Left cardiac atrium (tissue), 4 donors: ENCODE measurements at places on chromosomes 16 and 17.

DNA sequence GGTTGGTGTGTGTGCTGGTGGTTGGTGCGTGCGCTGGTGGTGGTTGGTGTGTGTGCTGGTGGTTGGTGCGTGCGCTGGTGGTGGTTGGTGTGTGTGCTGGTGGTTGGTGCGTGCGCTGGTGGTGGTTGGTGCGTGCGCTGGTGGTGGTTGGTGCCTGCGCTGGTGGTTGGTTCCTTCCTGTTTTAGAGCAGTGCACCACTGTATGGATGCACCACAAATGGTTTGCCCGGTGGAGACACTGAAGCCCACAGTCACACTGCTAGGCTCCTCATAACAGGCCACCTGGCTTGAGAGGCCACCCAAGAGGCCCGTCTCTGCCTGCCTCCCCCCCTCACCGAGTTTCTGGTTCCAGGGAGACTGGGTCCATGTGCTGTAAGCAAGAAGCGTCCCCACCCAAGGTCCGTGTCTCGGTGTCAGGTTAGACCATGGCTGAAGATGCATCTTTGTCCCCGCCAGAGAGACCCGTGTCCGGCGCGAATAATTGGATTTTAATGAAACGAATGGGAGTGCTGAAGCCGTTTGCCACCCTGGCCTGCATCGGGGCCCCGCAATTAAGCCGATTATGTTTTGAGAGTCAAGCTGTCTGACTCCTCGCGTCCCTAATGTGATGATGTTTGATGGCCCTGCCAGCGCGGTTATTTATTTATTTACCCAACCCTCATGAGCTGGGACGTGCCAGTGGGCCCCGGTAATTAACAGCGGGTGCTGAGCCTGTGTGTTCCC, 161.3 kb upstream of the GSE1 start:
- no peak for DNase-seq

DNA sequence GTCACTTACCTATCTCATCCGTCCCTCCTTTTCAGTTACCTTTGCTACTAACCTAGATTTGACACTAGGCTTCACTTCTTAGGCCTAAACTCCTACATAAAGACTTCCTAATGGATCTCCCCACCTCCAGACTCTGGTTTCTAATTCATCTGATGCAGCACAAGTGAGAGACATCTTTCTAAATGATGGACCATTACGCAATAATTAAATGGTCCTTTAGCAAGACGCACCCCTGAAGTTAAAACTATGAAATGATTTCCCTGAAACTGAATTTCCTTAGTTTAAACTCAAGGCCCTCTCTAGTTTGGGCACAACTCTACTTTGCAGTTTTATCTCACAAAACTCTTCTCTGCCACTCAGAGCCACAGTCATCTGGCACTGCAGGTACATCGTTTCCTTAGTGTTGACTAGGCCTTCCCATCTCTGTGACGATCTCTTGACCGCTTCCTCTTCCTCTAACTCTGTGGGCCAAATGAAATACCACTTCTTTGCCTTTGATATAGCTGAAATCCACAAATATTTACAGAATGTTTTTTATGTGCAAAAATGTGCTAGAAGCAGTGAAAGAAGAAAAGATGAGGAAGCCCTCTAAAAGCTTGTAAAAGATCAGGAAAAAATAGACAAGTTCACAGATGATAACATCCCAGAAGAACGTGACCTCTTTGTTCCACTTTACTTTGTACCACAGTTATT, 3.3 kb downstream of the SYNRG start:
- no peak for DNase-seq

GRCh38 chr17:2560658-2561057, 32.8 kb upstream of the PAFAH1B1 start:
- no peak for DNase-seq

GRCh38 chr17:56756536-56756935, 77.2 kb downstream of the C17orf67 start:
- no peak for DNase-seq

DNA sequence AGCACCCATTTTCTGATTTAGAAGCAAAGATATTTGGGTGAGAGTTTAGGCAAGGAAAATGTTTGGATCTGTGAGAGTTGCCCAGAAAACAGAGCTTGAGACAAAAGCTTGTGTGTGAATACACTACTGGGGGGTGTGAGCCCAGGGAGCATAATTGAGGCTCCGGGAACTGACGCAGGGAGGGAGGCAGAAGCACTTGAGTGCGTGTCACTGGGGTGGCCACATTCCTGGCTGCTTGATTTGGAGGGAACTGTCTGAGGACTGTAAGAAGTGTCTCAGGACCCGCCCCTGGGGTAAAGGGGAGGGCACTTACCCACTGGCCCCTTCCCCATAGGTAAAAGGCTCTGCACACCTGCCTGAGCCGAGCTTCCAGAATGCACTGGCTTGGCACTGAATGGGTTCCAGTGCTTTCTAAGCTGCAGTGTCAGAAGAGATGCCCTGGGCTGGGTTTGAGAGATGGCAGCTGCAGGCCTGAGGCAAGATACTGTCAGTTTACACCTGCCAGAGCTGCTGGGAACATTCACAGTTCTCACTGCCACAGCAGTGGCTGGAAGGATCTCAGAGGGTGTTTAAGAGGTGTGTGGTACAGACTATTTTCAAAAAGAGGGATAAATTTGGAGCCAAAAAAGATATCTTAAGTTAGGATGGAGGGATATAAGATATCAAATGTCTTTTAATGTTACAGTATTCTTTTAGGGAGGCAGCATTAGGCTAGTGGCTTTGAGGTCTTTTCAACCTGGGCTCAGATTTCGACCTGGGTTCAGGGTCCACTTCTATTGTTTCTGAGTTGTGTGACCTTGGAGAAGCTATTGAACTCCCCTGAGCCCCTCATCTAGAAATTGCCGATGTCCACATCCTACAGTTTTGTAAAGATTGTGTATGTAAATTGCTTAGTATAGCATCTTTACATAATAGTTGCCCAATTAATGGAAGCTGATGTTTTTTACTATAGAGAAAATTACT, 6.9 kb upstream of the TEX2 start:
- DNase-seq: peak; percentile 43

GRCh38 chr16:1461146-1461545, 13.7 kb downstream of the CLCN7 start:
- no peak for DNase-seq

- DNase-seq: no peak
Observed at GRCh38 chr17:57855391-57856035, 5.7 kb upstream of the MRPS23 start.

- no peak for DNase-seq
Observed at GRCh38 chr16:15739950-15740349, 89.9 kb downstream of the NDE1 start.

DNA sequence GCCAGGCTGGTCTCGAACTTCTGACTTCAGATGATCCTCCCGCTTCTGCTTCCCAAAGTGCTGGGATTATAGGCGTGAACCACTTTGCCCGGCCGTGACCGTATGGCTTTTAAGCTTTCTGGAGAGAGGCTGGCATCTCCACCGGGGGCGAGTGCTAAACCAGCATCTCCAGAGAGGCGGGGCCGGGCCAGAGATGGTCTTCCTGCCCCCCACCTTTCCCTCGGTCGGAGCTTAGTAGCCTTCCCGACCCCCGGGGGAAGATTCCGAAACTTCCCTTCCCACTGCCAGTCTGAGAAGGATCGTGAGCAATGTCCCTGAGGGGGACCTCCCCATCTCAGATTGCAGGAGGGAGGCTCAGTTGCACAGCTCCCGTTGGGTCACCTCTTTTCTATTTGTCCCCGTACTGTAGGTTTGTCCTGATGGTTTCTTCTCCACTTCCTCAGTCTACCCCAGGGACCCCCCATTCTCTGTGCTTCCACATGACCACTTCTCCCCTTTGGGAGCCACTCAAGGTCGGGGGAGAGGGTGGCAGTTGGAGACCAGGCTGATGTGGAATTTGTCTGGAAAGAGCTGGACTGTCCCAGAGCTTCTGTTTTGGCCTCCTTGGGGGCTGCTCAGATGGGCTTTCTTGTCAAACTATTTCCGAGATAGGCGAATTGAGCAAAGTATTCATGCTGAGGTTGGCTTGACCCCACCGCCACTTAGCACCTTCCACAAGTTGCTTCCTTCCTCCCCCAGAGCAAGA, 18.2 kb downstream of the IGF2BP1 start:
- DNase-seq: no peak

DNA sequence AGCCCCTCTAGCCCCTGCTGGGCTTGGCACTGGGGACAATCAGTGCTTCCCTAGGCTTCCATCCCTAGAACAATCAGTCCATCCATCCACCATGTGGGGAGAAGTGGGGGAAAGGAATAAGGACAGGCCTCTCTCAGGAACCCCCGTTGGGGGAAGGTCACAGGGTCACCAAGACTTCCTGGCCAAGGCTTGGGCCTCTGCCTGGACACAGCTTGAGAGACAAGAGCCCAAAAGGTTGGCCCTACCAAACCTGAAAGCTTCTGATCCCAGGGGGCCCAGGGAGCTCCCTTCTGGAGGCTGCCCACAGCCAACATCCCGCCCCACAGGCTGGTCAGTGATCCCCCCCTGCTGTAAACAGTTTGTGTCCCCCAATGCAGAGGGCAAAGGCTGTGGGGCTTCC, 16.2 kb upstream of the MTMR4 start:
- no peak for DNase-seq

- DNase-seq: no peak
Observed at GRCh38 chr17:4576729-4577322, 7.5 kb upstream of the SMTNL2 start.

DNA sequence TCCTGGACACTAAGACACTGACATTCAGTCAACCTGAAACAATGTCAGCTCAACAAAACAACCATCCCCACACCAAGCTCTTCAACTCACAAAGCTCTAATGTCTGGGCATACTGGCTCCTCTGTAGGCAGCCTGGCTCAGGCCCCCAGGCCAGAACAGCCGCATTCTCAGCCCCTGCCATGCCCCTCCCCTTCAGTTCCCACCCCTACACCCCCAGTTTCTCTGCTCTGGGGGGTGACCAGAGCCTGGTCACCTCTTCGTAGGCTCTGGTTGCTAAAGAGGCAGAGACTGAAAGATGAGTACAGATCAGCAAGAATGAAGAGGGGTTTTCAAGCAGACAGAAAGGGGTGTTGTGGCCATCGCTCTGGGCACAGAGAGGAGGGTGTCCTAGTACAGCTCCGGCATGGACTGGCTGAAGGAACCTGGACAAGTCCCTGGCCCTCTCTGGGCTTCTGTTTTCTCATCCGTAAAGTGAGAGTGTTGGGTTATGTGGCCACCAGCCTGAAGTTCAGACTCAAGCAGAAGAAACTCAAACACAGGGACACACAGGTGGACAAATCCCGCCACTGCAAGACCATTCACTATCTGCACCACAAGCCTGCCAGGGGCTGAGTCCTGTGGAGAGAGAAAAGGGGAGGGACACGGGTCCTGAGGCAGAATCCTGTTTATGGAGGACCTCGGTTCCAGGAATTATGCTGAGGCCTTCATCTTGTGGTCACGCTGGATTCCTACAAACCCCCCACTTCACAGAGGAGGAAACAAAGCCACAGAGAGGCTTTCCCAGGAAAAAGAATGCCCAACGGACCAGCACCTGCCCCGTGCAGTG, 987 bp upstream of the SLC4A1 start:
- DNase-seq: no peak

DNA sequence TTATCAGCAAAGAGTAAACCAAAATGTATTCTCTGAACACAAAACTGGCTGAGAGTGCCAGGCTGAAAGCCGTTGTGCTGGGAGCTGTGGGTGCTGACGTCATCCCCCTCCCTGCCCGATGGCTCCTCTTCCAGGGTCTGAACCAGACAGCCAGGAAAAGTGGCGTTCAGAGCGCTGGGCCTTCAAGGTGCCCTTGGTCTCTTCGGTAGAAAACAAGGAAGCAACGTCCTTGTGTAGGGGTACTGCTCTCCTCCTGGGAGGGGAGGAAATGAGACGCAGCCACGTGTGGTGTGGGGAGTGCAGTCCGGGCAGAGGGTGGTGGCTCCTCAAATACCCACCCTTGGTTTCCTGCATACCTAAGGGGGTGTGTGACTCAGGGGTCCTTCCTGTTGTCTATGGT, 394.7 kb downstream of the SEC14L1 start:
- DNase-seq: peak; percentile 63

DNA sequence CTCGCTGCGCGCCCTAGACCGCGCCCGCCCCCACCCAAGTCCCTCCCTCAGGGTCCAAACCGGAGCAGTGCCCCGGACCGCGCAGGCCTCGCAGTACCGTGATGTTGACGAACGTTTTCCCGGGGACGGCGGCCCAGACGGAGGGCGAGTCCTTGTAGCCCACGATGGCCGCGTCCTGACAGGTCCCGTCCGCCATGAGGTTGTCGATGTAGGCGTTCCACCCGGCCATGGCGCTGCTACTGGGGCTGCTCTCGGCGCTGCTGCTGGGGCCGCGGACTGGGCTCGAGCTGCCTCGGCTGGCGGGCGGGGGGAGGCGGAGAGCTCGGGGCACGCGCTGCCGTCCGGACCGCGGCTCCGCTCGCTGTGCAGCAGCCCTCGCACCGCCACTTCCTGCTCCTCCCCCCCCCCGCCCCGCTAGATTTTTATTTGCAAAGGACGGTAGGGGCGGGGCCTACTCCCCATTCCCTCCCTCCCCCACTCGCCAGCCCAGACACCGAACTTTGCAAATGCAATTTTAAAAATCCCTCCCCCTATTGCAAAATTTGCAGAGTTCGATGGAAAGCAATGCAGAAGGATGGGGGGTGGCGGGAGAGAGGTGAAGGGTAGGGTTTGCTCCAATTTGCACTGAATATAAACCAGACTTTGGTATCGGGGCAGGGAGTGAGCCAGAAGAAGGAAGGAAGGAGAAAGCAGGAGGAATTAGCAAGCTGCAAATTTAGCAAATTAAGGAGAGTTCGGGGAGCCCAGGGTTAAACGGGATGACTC, at the start of gene PFN1:
PFN1 (minus strand) TSS at position 365 of the 765 bp plus-strand sequence; CDS start at position 229, 136 bp downstream.
- peak; percentile 91 for DNase-seq

DNA sequence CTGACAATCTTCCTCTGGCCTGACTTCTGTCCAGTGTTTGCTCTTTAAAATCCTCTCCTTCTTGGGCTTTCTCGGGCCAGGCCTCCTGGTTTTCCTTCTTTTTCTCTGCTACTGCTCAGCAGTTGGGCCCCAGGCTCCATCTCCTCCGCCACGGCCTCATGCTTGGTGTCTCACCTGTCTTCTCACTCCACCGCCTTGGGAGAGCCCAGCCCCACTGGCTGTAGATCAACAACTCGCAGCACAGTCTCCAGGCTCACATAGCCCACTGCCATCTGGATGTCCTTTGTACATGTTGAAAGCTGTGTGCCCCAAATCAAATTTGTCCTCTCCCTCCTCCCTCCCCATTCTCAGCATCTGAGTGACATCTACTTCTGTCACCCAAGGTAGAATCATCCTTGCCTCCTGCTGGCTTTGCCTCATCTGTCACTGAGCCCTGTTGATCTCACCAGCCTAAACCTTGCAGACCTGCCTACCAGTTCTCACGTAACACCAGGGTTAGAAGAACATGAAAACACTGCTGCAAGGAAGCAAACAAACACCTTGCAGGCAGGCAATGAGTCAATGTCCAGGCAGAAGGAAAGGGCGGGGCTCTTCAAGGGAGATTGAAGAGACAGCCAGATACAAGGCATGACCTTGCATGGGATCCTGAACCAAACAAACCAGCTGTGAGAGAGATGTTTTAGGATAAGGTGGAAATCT, 103.2 kb upstream of the SMURF2 start:
- no peak for DNase-seq

- peak; percentile 52 for DNase-seq
Observed at GRCh38 chr17:1931844-1932579, 93.1 kb downstream of the RTN4RL1 start.

GRCh38 chr16:1071561-1072225, 854 bp upstream of the SSTR5 start:
- no peak for DNase-seq

GRCh38 chr16:86158688-86159360, 259.9 kb downstream of the IRF8 start:
- no peak for DNase-seq

- DNase-seq: no peak
Observed at GRCh38 chr17:43721537-43722268, 36.9 kb downstream of the SOST start.

- no peak for DNase-seq
Observed at GRCh38 chr16:19112099-19112407, 1.7 kb upstream of the ITPRIPL2 start.
